ENCODE measurements at places on chromosomes 7 and 10. TPM values are rescaled to one million over a fixed set of nuclear protein-coding genes. Genes with fewer than 3 reads are reported as not detected.

DNA sequence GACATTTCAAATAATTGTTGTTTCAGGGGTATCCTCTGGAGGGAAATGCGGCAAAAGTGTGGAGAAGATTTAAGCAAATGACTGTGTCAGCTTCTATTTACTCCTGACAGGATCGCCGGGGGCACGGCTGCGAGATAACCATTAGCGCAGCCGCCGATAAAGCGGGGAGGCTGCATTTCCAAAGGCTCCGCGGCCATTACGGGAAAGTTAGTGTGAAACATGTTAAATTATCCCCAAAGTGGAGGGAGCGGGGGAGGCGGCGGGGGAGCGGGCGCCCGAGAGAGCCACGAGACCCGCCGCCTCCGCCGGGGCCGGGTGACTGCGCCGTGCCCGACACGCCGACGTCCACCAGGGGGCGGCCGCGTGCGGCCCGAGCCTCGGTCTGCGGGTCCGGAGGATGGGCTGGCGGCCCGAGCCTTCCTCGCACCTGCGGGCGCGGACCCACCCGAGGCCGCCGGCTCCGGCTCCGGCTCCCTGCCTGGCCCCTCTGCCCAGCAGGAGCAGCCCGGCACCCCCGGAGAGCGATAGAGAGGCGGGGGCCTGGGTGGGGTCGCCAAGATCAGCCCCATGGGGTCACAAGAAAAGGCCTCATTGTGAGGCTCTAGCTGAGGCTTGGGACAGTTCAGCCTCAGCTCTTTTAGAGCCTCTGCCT is 74.4 kb upstream of the PAX2 start:
- no peak for DNase-seq

GRCh38 chr7:128933180-128933891 is 4.4 kb upstream of the IRF5 start:
- DNase-seq = peak; percentile 35

- no peak for DNase-seq
Measured at GRCh38 chr7:118452128-118452527, 227.6 kb downstream of the ANKRD7 start.

DNA sequence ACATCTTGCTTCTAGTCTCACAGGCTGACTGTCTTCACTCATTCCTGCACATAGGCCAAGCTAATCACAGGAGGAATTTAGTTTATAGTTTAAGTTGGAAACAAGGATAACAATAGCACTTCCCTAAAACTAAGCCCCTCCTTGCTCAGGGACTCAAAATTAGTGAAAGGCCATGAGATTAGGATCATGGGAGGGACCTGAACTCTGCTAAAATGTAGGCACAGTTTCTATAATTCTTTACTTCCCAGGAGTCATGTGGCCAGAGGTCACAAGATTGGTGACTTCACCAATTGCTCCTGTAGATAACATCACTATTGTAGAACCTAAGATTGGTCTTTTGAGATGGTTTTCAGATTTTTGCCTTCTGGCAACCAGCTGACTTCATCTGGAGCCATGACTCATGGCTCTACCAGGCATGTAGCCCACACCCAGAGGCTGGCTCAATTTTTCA is 14.8 kb upstream of the UPP1 start:
- no peak for DNase-seq

GRCh38 chr10:62233356-62234076 is 35.1 kb downstream of the RTKN2 start:
- no peak for DNase-seq

- no peak for DNase-seq
Measured at GRCh38 chr10:115321360-115321759, 228.2 kb downstream of the ATRNL1 start.

DNA sequence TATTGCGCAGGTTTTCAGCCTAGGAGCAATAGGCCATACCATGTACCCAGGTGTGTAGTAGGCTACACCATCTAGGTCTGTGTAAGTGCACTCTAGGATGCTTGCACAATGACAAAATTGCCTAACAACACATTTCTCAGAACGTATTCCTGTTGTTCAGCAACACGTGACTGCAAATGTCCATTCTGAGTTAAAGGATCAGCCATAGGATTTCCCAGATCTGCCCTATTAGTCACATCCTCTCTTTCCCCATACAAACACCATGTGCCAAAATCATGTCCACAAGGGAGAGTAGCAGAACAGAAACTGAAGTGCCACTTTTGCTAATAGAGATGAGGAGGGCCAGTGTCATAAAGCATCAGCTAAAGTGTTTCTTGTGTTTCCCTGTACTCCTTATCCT is 42.6 kb upstream of the AMPH start:
- no peak for DNase-seq

DNA sequence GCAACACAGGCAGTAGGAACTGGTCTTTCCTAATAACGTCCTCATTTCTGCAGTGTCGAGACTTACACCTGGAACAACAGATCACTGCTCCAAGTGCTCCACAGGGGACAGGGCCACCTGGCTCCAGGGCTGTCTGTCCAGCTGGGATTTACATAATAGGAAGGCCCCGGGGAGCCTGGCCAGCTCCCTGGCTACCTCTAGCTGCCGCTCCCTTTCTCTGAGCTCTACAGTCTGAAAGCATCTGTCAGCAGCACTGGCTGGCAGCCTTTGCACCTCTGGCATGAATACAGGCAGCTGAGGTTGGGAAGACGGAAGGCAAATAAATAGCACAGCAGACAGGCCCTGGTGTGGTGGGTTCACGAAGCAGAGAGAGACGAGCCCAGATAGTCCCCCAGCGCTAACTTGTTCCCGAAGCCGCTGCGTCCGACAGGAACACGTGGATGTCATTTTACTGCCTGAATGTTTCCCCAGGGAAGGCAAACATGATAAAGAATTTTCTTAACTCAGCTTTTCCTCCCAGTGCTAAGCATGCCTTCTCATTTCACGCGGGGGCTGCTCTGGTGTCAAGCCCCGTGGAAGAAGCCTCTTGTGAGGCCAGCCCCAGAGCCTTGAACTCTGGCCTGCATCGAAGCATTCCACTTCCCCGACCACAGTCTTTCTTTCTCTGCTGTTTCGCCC is 105.4 kb downstream of the ITIH5 start:
- no peak for DNase-seq

GRCh38 chr10:131727560-131727959 is 173.2 kb upstream of the PPP2R2D start:
- peak; percentile 24 for DNase-seq

GRCh38 chr7:156896388-156897022 is 3.5 kb upstream of the LMBR1 start:
- DNase-seq = no peak

GRCh38 chr10:12589791-12590190 is 240.4 kb downstream of the CAMK1D start:
- DNase-seq = no peak

- DNase-seq = no peak
Measured at GRCh38 chr7:20412032-20412431, 81.3 kb downstream of the ITGB8 start.

GRCh38 chr10:90167174-90168064 is 466.0 kb downstream of the KIF20B start:
- DNase-seq = no peak

DNA sequence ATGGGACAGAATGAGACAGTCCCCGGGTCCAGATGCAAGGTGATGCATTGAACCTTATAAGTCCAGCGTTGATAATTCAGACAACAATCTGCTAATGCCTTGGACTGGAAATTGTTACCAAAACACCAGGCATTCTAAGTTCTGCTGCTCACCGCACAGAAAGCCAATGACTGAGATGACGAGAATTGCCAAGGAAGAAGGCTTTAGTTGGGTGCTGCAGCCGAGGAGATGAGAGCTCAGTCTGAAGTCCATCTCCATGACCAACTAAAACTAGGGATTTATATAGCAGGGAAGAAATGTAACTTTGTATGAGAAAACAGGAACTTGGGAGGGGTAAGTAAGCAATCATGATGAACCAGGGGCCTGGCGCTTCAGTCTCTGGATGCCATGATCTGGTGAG is 68.7 kb downstream of the PRKCQ start:
- no peak for DNase-seq

DNA sequence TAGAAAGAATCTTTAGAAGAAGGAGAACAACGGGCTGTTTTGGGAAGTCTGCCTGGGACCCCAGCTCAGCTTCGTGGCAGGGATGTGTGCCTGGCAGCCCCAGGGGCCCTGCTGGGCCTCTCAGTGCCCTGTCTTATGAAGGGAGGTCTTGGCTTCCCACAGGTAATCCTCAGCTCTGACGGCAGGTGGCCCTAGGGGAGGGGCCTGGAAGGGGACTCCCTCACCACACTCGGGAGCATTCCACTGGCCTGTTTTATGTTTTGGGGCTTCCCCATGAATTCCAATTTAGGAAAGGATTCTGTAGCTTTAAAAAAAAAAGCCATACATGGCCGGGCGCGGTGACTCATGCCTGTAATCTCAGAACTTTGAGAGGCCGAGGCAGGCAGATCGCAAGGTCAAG is 3.0 kb upstream of the DMBT1 start:
- no peak for DNase-seq

- peak; percentile 28 for DNase-seq
Measured at GRCh38 chr7:30988351-30989005, 24.7 kb downstream of the GHRHR start.

GRCh38 chr7:30446266-30446665 is 32.3 kb downstream of the NOD1 start:
- no peak for DNase-seq

DNA sequence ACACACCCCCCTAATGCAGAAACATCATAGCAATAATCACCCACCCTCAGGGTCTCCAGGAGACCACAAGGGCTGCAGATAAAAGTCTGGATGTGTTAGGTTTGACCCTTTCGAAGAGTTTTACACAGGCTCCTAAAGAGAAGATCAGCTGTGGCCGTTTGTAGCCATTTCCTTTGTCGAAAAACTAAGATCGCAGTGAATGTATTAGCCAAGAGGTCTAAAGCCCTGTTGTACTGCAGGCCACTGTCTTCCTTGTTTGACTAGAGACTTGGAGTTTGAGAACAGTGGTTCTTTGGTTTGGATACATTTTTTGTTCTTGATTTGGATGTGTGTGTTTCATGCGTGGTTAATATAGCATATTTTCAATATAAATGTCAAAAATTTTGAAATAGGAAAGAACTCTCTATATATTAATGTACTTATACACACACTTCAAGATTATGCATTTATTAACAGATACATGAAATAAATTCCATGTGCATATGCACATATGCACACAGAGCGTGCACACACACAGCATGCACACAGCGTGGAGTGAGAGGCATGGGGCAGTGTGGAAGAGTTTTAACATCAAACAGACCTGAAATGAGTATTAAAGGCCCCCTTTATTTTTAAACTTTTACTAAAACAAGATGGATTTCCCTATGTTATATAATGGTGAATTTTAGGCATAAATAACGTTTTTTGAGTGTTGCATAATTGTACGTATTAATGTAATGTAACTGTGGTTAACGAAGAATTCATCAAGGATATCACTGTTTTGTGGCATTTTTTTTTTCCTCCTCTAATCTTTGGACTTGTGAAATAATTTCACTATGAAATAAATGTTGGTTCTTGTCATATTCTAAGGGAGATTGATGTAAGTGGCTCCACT is 2.2 kb downstream of the IKZF1 start:
- no peak for DNase-seq

GRCh38 chr10:43981232-43981631 is 332.6 kb upstream of the ZNF32 start:
- DNase-seq = no peak

Gene TMEM176A
- total RNA-seq = 28.3 TPM

Gene IGF2BP3
- 0.59 TPM for total RNA-seq

Gene HOXA3
- total RNA-seq = 4.5 TPM

Gene CASTOR2
- total RNA-seq = 4.3 TPM

Gene PMS2
- total RNA-seq = 14.4 TPM

Gene SLC26A5
- total RNA-seq = 3.6 TPM

Gene FOXP2
- total RNA-seq = 21.3 TPM

Gene PAX4
- total RNA-seq = not detected

Gene MMP21
- total RNA-seq = 0.33 TPM

Measured in breast epithelium (tissue), 4 donors.